ENCODE measurements at places on chromosomes 11 and 22.

DNA sequence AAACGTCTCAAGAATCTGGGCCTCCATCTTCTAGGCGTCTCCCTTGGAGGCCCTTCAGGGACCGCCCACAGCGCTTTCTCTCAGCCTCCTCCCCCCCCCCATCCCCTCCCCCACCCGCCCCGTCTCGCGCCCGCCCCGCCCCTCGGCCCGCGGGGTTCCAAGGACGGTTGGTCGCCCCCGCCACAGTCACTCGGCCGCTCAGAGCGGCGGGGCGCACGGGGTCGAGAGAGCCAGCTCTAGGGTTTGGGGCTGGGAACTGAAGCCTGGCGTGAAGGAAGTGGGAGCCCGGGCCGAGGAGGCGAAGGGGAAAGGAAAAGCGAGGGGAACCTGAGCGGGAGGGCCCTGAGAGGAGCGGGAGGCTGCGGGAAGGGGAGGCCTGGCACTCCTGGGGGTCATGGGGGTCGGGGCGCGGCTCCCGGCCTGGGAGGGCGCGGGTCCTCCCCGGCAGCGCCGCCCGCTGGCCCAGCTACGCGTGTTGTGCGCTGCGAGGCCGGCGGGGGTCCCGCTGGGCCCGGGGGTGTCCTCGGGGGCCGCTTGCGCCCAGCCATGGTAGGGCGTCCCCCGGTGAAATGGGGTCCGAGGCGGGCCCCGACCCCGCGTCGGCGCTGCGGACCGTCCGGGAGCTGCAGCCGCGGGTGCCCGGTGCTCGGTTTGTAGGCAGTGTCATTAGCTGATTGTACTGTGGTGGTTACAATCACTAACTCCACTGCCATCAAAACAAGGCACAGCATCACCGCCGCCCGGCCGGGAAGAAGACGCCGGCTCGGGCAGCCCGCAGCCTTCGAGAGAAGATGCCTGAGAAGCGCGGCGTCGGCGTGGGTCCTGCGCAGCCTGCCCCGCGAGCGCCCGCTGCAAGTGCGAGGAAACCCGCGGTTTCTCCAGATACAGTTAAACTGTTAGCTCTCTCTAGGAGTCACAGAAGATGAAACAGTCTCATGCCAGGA, at the start of gene BTG4:
BTG4 (minus strand) TSS at position 91 of the 944 bp plus-strand sequence. CDS start 13,610 bp downstream, outside the sequence.
- DNase-seq, result no peak

DNA sequence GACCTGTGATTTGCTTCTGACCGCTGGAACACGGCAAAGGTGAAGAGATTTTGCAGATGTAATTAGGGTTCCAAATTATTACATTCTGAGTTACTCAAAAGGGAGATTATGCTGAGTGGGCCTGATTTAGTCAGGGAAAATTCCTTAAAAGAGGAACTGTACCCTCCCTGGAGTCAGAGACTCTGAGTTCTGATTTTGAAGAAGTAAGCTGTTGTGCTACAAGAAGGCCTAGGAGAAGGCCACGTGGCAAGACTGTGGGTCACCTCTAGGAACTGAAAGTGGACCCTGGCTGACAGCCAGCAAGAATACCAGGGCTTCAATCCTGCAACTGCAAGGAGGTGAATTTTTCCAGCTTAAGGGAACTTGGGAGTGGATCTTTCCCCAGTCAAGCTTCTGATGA, 45.3 kb downstream of the CHRDL2 start:
- no peak for DNase-seq

GRCh38 chr11:131544591-131544990, 174.2 kb downstream of the NTM start:
- no peak for DNase-seq

DNA sequence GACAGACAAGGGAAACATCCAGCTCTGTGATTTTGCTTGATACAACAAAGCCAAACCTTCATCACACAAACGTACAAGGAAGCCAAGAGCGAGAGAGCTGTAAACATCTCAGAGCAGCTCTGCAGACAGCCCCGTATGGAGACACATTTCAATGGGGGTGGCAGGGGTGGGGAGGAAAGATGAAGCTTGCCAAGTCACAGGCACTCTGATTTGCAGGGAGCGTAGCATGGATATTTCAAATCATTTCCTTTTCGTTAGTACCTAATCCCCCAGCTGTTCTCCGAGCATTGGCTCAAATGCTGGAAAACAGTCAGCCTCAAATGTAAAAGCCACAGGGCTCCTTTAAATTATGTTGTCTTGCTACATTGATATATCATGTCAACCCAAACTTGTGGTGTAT, 458.9 kb upstream of the CADM1 start:
- DNase-seq, result peak; percentile 17

- DNase-seq, result no peak
Measured at GRCh38 chr22:43262990-43263644, 76.2 kb upstream of the TTLL12 start.

Data from NCI-H2081 treated with DMSO at 0.1 percent for 48 hours (cell line).